Naive thymus-derived CD4-positive, alpha-beta T cell (primary cell): ENCODE measurements at places on chromosomes 1 and 21. TPM values are rescaled to one million over a fixed set of nuclear protein-coding genes. Genes with fewer than 3 reads are reported as not detected.

The CLDN17 gene
- not detected for polyA plus RNA-seq

GRCh38 chr1:16349847-16350406, 2.4 kb downstream of the FBXO42 start:
- H3K4me3 ChIP-seq = no peak overlapping the region

The LCE3D gene
- not detected for polyA plus RNA-seq

DNA sequence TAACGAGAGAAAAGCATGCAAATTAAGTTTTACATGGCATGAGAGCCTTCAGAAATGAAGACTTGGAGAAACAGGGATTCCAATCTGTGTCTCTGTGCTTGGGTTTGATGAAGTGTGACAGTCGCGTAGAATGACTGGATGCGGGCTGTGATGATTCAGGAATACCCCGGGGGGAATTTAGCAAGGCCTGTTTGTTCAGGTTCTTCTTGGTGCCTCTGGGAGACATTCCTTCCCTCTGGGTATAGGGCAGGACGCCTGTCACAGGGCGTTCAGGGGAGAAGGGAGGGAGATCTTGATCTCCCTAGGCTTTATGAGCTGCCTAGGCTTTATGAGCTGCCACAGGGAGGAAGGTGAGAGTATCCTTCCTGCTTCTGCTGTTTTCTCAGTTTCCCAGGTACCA, 36.6 kb downstream of the DOP1B start:
- H3K4me3 ChIP-seq = no peak overlapping the region
- H3K27me3 ChIP-seq = no peaks in the 10 kb centered on the region
- no peak overlapping the region for H3K27ac ChIP-seq
- H3K36me3 ChIP-seq = no peaks in the 10 kb centered on the region
- H3K4me1 ChIP-seq = no peaks in the 10 kb centered on the region

- DNase-seq = no peak
- peaks cover 60% of the 10 kb centered on the region for H3K36me3 ChIP-seq
- no peak overlapping the region for H3K4me3 ChIP-seq
- no peaks in the 10 kb centered on the region for H3K4me1 ChIP-seq
- H3K27ac ChIP-seq = no peak overlapping the region
Measured at GRCh38 chr1:235675152-235675890, 25.7 kb upstream of the GNG4 start.
